GM06990 (cell line): ENCODE measurements at places on chromosomes 3 and 15.

DNA sequence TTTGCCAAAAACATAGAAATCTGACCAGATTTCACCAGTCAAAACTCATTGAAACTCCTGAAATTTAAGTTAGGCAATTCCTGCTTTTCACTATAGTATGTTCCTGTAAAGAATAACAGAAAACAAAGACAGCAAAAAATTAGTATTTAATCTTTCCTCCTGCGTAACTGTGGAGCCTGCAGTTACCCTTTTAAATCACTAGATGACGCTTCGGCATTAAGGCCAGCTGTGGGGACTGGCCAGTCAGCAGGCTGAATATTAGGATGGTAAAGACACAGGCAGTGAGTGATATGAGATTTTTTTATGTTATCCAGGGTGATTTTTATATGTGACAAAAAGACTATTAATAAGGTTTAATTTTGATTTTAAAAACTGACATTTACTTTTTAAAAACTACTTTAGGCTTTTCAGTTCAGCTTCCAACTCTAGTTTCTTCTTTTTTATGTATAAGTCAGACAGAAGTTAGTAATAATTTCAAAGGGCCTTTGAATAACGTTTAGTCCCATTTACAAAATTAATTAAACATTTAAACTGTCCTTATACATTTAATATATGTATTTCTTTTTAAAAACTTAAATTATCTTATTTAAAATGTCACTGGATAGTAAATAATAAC is 165.1 kb downstream of the PPM1L start:
- no peak for DNase-seq

DNA sequence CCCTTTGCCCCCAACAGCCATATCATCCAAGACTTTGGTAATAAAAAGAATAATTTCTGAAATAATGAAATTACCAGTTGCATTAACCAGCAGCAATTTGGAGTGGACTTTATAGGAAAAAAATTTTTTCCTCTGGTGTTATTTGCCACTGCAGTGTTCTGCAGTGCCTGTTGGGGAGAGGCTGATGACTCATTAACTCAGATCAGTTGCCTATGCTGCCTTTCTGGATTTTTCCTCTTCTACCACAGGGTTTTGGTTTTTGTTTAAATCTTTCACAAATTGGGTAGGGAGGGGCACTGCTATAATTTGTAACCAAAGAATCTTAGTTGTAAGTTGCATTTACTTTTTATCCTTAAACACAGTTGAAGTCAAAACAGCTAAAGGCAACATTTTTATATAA is 22.7 kb downstream of the ATP6V1A start:
- DNase-seq, result no peak

- no peak for DNase-seq
Measured at GRCh38 chr15:97902140-97902780, 58.2 kb upstream of the ARRDC4 start.

- no peak for DNase-seq
Measured at GRCh38 chr3:156307704-156308103, 187.3 kb downstream of the KCNAB1 start.

GRCh38 chr3:155876037-155876436 is 5.6 kb downstream of the GMPS start:
- no peak for DNase-seq

- DNase-seq, result no peak
Measured at GRCh38 chr3:126983276-126983652, 349 bp downstream of the PLXNA1 start.
